ENCODE measurements at places on chromosomes 6 and 20. TPM values are rescaled to one million over a fixed set of nuclear protein-coding genes. Genes with fewer than 3 reads are reported as not detected.
A peak's percentile ranks its signal among the peaks of the same experiment; 100 is the strongest.

SAYSD1 gene
- total RNA-seq, result 9.1 TPM

SLC32A1 gene
- total RNA-seq, result not detected

- DNase-seq, result no peak
These were observed 767 bp downstream of the PTK6 start for GRCh38 chr20:63536241-63536977.

- DNase-seq, result no peak
These were observed 169.9 kb upstream of the RNF217 start for GRCh38 chr6:124792386-124792785.

- no peak for DNase-seq
These were observed 154.0 kb downstream of the TSHZ2 start for GRCh38 chr20:53126185-53126584.

NKAIN2 gene
- total RNA-seq, result not detected

DNA sequence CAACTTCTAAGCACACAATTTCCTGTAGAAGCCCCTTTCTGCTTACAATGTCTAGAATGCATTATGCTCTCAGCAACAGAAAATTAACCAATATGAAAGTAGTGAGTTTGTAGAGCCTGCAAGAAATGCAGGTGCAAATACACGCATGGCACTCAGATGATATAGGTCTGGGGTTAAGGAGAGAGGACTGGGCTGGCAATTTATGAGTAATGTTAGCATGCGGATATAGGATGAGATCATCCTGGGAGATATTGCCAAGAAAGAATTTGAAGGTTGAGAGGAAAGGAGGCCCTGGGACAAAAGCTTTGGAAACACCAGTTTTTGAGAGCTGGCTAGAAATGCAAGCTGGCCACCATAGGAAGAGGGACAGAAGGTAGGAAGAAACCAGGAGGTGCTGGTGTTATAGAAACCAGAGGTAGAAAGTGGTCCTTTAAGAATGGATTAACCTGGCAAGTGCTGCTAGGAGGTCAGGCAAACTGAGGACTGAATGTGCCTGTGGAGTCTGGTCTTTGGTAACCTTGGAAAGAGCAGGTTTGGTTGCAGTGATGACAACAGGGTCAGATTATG lies 183.2 kb upstream of the MYLIP start:
- DNase-seq, result no peak

- peak; percentile 68 for DNase-seq
These were observed 80.9 kb upstream of the PHACTR2 start for GRCh38 chr6:143596866-143597265.

GRCh38 chr6:11500008-11500407 lies 37.5 kb upstream of the TMEM170B start:
- no peak for DNase-seq

GRCh38 chr6:32956176-32956575 lies 3.3 kb upstream of the HLA-DMA start:
- no peak for DNase-seq

SLC22A2 gene
- not detected for total RNA-seq

BCLAF1 gene
- total RNA-seq, result 104 TPM

BFSP1 gene
- total RNA-seq, result 2.1 TPM

DNA sequence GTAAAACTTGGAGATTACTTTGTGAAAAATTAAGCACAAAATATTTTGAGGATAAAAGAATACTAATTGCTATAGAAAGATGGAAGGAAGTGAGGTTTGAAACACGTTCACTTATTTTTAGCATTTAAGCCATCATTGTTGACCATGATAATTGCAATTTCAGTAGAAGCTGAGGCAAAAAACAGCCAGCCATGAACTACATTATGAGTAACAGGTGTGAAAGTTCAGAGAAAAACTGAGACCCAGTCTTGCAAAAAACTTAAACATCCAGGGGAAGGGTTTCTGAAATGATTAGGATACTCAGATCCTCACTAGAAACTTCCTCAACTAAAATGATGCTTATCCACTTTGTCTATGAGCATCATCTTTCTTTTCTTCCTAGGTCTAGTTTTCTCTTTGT lies 619.4 kb downstream of the PHF3 start:
- no peak for DNase-seq

- DNase-seq, result no peak
These were observed 12.2 kb upstream of the C6orf118 start for GRCh38 chr6:165321555-165322145.

DNA sequence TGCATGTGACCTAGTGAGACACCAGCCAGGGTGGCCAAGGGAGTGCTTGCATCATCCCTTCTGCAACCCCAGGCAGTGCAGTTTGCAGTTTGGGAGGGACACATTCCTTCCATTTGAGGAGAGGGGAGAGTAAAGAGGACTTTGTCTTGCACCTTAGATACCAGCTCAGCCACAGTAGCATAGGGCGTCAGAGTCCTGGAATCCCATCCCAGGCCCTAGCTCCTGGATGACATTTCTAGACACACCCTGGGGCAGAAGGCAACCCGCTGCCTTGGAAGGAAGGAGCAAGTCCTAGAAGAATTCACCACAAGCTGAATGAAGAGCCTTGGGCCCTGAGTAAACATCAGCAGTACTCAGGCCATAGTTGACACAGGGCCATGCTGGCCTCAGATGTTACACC lies 680.4 kb upstream of the IMPG1 start:
- DNase-seq, result no peak

- no peak for DNase-seq
These were observed 195.6 kb downstream of the SCP2D1 start for GRCh38 chr20:19009081-19009688.

IP6K3 gene
- total RNA-seq, result not detected

BTNL2 gene
- total RNA-seq, result not detected

GRCh38 chr20:49286689-49287551 lies 9.1 kb upstream of the ZNFX1 start:
- no peak for DNase-seq

TNF gene
- total RNA-seq, result 0.38 TPM

DNA sequence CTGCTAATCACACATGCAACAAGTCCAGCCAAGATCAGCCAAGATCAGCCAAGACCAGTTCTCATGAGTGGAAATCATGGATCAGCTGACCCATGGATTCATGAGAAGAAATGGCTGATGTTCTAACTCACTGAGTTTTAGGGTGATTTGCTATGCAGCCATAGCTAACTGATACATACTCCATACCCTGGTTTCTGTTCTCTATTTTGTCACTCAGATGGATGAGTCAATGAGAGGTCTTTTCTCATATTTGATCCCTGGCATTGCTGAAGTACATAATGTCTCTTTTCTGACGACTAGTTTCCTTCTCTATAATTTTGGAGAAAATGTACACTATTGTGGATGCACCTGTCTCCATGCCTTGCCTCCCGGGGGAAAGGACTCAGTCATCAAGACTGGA lies 118.4 kb upstream of the LY86 start:
- no peak for DNase-seq

- no peak for DNase-seq
These were observed 1.7 kb downstream of the PRR18 start for GRCh38 chr6:166306378-166307081.

DNA sequence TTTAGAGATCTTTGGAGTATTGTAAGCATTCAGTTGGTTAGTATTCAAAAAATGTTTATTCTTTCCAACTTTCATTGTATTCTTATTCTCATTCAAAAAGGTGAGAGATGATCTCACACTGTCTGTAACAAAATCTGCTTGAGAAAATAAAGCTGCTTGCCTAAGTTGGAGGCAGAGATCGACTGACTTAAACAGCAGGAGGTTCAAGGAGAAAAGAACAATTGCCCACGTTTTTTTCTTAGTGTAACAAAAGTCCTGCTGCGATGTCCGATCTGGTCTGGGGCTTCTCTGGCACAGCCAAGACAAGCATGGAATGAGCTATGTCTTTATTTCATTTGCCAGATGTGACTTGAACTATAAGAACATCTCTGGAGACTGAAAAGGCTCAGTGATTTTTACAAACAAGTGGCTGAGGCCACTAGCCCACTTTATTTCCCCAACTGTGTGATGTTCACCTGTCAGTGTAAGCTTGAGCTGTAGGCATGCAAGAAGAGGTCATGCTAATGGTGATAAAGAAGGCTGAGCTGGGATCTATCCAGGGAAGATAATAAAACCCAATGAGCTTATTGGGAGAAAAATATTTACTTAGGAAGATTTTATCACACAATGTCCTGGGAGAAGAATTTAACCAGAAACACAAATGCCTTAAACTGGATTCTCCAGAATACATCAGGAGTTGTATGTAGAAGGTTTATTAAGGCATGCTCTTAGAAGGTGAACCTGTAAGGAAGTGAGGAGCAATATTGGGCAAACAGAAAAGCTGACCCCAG lies 580.1 kb upstream of the BTBD3 start:
- no peak for DNase-seq

All from lower leg skin (tissue), 4 donors.